ENCODE measurements at places on chromosomes 7 and 10. TPM values are rescaled to one million over a fixed set of nuclear protein-coding genes. Genes with fewer than 3 reads are reported as not detected.

SORCS3 gene
- 3.4 TPM for total RNA-seq

CAV2 gene
- total RNA-seq = 36.4 TPM

DYNC1I1 gene
- total RNA-seq = 2.3 TPM

ZNF853 gene
- 16.8 TPM for total RNA-seq

PITRM1 gene
- 69.5 TPM for total RNA-seq

CCDC146 gene
- 11.1 TPM for total RNA-seq

SLC26A3 gene
- total RNA-seq = not detected

ASB4 gene
- 7.0 TPM for total RNA-seq

FKBP6 gene
- not detected for total RNA-seq

CDK6 gene
- 85.7 TPM for total RNA-seq

Data from metanephros (tissue), 2 donors.